Activated CD4-positive, alpha-beta T cell treated with anti-CD3 and anti-CD28 coated beads, Interleukin-2, amount 10 ng/mL, durations not matched to agents 24 days and 14 days (primary cell): ENCODE measurements at places on chromosomes 16 and 17. TPM values are rescaled to one million over a fixed set of nuclear protein-coding genes. Genes with fewer than 3 reads are reported as not detected.

NPIPA3 gene
- total RNA-seq = 1.4 and 3.3 TPM in 2 replicates

VTN gene
- total RNA-seq = 0.23 and 0.24 TPM in 2 replicates

TNFRSF17 gene
- total RNA-seq = not detected in 2 replicates

KRTAP1-5 gene
- not detected in 2 replicates for total RNA-seq

MT1G gene
- 24.5 and 32.2 TPM in 2 replicates for total RNA-seq
